ENCODE measurements at places on chromosomes 16 and 17.

- no peak for DNase-seq
These were observed 35.0 kb downstream of the NMT1 start for GRCh38 chr17:45096141-45096540.

DNA sequence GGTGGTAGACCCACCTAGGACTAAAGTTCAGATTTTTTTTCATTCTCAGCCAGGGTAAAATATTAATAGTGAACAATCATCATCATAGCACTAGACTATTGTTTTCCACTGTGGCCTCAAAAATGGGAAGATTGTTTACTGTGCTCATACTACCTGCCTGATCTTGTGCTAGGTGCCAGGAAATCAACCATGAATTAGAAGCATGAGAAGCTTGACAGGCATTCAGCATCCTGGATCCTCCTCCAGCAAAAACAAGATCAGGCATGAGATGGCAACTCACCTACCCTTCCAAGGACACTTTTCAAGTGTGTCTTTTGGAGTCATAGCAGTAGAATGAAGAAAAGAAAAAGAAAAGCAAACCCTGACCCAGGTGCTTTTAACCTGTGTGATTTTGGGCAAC lies 174.2 kb downstream of the CYLD start:
- no peak for DNase-seq

GRCh38 chr17:14098246-14098645 lies 28.9 kb downstream of the COX10 start:
- DNase-seq, result no peak

- no peak for DNase-seq
These were observed 11.8 kb downstream of the TEFM start for GRCh38 chr17:30894236-30894635.

GRCh38 chr17:80356231-80356856 lies 58.6 kb upstream of the ENDOV start:
- no peak for DNase-seq

DNA sequence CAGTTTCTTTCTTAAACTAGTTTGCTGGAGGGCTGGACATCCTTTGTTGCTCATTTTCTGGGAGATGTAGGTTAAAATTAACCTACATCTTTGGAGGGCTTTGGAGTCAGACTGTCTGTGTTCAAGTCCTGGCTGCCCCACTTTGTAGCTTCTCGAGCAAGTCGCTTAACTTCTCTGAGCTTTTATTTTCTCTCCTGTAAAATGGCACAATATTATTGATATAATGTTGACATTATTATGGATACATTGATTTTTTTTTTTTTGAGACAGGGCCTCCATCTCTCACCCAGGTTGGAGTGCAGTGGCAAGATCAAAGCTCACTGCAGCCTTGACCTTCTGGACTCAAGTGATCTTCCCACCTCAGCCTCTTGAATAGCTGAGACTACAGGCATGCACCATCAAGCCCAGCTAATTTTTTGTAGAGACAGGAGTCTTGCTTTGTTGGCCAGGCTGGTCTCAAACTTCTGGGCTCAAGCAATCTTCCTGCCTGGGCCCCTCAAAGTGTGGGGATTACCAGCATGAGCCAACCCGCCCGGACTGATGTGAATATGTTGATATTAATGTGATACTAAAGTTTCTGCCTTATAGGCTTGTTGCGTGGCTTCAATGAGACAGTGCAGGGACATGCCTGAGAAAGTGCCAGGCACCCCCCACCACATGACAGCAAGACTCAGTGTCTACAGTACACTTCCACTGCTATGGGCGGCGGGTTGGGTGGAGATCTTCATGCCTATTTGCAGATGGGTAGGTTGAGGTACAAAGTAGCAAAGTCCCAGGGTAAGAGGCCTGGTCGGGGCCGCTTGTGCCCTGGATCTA lies 31.6 kb upstream of the RMI2 start:
- DNase-seq, result no peak

GRCh38 chr16:17467923-17468540 lies 2.7 kb downstream of the XYLT1 start:
- peak; percentile 87 for DNase-seq
